ENCODE measurements at places on chromosomes 5 and 9.

DNA sequence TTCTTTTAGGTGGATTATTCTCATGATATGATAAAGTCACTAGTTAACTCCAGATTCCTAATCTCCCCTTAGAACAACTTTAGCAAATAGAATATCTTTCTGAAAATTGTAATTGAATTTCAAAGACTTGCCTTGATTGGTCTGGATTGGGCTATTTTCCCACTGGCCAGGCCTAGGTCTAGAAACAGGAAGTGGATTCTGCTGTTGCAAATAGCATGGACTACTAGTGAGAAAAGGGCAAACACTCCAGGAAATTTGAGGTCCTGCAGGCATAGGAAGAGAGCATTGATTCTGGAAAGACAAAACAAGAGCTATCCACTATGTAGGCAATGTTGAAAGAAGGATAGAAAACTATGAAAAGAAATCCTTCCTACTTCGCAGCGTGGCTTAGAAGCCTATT lies 113.4 kb downstream of the KCTD16 start:
- no peak for DNase-seq

GRCh38 chr5:5124231-5124630 lies 15.9 kb upstream of the ADAMTS16 start:
- DNase-seq = no peak

DNA sequence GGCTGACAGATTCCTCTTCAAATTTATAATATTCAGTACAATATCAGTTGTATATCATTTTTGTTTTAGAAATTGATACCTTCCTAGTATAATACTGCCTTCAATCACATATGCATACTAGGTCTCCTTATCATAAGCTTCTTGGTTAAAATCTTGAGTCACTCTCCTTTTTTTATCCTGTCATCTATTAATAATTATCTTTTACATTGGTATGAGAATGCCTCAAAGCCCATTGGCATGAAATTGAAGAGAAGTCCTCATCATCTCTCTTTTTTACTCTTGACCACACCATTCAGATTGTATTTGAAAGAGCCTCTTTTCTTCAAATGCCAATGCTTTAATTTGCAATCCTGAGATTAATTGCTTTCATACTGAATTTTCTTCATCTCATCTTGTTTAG lies 810.3 kb downstream of the BRINP1 start:
- no peak for DNase-seq

- no peak for DNase-seq
Observed at GRCh38 chr5:169576181-169576598, 7.4 kb upstream of the SPDL1 start.

DNA sequence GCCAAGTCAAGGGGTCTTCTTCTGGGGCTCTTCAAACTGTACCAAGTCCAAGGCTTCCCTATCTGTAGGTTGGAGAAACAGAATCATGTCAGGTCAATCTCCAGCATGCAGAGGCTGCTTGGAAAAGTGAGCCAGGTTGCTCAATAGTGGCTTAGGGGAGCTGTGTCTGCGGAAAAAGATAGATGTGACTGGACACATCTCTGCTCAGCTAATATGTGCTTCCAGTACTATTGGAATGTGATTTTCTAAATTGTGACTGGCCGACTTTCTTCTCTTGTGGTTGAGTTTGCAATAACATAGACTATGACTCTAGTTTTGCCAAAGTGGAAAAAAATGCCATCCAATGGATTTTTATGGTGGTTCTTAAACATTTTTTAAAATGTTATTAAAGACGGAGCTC lies 136.7 kb downstream of the BOD1 start:
- DNase-seq = no peak

- DNase-seq = no peak
Observed at GRCh38 chr5:168313596-168314204, 22.3 kb downstream of the WWC1 start.

DNA sequence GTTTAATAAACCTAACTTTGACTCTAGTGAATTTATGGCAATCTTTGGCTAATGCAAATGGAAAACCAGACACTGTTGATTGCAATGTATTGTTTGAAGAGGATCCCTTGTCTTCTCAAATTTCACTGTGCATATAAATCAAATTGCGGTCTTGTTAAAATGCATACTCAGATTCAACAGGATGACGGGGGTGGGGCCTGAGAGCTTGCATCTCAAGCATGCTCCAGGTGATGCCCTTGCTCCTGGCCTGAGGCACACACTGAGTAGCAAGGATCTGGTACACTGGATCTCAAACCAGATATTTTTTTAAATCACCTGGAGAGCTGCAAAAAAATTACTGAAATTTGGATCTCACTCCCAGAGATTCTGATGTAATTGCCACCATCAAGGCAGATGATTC lies 463.7 kb downstream of the DNAH5 start:
- DNase-seq = peak; percentile 18

DNA sequence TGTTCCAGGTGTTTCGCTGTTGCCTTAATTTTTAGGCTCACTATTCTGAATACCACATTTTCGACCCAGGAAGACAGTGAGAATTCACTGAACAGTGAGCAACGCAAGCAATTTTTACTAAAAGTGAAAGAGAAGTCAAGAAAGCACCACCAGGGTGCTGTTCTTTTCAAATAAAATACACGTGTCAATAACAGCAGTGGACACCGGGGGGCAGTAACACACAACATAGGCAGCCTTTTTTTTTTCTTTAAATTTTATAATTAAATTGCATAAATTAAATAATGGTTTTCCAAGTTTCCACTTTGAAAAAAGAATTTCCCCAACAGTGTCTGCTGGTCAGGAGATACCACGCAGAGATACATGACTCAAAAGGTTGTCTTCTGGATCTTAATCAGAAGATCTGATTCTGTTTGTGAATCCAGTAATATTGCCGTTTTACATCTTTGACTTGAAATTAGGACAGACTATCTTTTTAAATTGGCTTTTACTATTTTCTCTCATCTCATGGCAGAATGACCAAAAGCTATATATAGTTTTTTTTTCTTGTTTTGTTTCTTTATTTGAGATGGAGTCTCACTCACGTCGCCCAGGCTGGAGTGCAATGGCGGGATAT lies 47.1 kb upstream of the SH3GL2 start:
- DNase-seq = peak; percentile 66

- no peak for DNase-seq
Observed at GRCh38 chr9:31983895-31984294, 400.5 kb upstream of the ACO1 start.

DNA sequence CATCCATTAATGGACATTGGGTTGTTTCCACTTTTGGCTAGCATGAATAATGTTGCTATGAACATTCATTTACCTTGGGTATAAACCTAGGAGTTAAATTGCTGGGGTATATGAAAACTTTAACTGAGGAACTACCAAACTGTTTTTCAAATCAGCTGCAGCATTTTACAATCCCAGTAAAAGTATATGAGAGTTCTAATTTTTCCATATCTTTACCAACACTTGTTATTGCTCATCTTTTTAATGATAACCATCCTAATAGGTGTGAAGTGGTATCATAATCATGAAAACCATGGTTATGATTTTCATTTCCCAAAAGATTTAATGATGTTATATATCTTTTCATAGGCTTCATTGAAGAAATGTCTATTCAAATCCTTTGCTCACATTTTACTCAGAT lies 15.5 kb upstream of the FBXO38 start:
- DNase-seq = no peak

DNA sequence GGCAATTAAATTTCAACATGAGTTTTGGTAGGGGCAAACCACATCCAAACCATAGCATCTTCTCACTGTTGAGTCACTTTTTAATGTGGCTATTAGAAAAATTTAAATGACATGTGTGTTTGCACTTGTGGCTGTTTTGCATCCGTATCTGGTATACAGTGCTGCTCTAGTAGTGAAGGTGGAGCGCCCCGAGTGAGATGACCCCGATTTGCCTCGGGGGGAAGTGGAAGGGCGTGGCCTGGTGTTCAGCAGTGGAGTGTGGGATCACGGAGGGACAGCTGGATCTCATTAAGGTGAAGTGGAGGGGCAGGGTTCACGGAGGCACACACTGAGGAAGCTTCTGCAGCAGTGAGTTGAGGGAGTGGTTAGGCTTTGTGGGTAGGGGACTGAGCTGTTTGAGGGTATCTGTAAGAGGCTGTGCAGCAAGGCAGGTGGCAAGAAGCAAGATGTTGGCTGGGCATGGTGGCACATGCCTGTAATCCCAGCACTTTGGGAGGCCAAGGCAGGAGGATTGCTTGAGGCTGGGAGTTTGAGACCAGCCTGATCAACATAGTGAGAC lies 6.2 kb upstream of the GMCL2 start:
- DNase-seq = no peak

GRCh38 chr5:37477426-37477825 lies 98.3 kb downstream of the WDR70 start:
- DNase-seq = no peak

DNA sequence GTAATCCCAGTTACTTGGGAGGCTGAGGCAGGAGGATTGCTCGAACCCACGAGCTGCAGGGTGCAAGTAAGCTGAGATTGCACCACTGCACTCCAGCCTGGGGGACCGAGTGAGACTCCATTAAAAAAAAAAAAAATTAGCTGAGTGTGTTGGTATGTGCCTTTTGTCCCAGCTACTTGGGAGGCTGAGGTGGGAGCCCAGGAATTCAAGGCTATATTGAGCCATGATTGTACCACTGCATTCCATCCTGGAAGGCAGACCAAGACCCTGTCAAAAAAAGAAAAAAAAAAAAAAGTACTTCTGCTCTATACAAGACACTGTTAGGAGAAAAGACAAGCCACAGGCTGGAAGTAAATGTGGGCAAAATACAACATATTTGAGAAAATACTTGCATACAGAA lies 68.5 kb upstream of the FBXW11 start:
- DNase-seq = no peak

DNA sequence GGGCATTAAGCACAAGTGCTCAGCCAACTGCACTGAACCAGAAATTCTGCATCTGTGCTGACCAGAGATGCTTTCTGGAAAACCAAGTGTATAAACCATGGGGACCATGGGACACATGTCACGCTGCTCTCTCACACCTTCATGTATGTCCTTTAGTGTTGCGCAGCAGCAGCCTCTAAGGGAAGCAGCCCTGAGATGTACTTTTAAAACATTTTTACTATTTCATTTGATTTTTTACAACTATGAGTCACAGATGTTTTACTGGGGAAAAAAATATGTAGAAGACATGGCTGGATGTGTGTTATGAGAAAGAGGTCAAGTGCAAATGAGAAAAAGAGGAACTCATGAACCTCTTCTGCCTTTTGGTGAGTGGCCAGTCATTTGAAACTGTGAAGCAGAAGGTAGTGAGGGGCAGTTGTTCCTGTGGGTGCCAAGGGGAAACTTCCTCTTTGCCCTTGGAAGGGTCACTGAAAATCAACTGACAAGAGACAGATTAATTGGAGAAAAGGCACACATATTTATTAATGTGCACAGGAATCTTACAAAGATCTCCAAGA lies 31.4 kb upstream of the SYK start:
- no peak for DNase-seq

DNA sequence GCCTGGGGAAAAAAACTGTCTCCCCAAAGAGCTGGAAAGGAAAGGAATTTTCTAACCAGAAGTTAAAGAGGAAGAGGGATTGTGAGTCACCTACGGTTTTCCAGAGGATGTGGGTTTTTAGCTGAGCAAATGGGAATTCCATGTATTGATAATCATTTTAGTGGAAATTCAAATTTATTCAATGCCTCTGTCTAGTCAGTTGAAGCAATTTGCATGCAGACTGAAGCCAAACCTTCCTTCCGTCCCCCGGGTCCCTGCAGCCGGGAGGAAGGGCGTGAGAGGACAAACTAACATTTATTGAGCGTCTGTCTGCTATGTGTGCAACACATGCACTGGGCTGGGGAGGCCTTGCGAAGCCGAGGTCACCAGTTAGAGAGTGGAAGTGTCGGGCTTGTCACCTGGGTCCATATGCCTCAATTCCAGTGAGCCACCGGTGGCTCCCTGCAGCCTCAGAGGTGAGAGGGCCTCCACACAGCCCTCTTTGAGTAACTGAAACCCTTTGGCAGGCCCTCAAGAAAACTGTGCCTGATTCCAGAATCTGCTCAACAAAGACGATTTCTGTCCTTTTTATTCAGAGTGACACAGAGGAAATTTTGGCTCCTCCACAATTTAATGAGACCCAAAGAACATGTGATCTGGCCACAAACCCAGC lies 70.3 kb downstream of the COL27A1 start:
- DNase-seq = peak; percentile 61

DNA sequence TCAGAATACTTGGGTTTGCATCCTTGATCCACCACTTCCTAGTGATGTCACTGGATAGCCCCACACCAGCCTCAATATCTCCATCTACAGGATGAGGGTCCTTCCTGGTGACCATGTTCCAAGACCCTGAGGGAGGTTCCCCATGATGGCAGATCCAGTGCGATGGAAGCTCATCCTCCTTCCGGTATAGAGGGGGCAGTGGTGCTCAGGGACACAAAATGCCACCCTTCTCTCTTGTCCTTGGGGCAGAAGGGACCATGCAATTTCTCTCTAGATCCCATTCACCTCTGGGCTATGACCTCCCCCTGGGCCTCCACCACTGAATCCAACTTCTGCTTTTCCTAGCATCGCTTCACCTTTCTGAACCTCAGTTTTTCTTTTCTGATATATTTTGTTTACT lies 5.4 kb upstream of the SLC25A51 start:
- DNase-seq = no peak

- DNase-seq = no peak
Observed at GRCh38 chr5:127373858-127374491, 83.4 kb downstream of the MEGF10 start.

- DNase-seq = no peak
Observed at GRCh38 chr5:157390133-157390532, 69.9 kb upstream of the NIPAL4 start.
